GM23338 (cell line): ENCODE measurements at places on chromosomes 2 and 18. TPM values are rescaled to one million over a fixed set of nuclear protein-coding genes. Genes with fewer than 3 reads are reported as not detected.

DNA sequence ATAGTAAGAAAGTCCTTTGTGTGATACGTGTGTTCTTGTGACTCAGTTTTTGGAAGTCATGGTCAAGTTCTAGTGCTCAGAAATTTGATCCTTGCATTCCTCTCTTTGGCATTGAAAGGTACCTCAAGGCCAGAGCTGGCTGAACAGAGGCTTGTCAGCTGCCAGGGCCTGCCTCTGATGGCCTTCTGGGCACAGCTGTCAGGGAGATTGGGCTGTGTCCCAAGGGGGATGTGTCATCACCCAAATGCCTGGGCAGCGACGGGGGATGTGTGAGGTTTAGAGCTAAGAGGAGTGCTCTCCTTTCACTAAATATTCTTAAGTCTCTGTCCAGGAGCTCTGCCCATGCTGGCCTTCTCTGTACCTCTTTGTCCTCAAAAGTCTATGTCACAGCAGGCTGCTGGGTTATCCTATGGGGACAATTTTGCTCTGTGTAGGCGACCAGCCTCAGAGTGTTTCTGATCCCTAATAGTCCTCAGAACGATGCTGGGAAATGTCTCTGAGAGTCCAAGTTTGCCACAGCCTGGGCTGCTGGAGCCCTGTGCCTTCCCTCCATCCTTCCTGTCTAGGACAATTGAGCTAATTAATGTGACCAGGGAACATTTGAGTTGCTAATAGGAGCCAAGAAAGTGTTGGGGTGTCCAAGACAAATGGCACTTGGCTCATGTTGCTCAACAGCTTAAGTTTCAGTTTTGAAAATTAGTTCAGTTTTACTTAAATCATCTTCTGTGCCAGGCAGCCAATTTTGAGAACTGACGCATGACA, 115.4 kb upstream of the ZNF521 start:
- DNase-seq, result no peak

DNA sequence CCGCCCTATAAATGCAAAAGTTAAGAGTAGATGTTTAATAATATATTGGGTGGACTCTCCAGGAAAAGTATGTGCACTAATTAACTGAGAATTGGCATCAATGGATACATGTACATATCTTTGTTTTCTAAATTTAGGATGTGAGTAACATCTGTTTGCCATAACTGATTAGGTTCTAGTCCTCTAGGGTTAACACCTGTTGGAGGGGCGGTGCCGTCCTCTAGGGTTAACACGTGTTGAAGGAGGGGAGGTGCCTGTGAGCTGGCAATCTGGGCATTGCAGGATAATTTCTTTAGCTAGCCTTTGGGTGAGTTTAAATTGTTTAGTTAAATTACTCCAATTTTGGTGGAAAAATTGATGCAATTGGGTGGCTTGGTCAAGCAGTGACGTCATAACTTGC, 30.9 kb downstream of the HTR2B start:
- no peak for DNase-seq

- no peak for DNase-seq
Measured at GRCh38 chr2:191481305-191482070, 196.4 kb upstream of the NABP1 start.

RTP5 gene
- not detected in 2 replicates for polyA plus RNA-seq

METTL5 gene
- 220 and 233 TPM in 2 replicates for polyA plus RNA-seq

DNA sequence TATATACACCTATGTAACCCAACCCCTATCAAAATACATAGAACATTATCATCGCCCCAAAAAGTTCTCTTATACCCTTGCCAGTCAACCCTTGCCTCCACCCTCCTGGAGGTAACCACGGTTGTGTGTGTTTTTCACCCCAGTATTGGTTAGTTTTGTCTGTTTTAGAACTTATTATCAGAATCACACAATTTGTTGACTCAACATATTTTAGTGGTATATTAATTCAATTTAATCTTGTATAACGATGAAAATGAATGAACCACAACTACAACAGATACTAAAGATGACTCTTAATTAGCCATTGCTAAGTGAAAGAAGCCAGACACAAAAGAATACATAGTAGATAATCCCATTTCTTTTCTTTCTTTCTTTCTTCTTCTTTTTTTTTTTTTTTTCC, 19.3 kb downstream of the ACOXL start:
- DNase-seq, result no peak

- no peak for DNase-seq
Measured at GRCh38 chr2:9914384-9915065, 37.0 kb upstream of the GRHL1 start.

DNA sequence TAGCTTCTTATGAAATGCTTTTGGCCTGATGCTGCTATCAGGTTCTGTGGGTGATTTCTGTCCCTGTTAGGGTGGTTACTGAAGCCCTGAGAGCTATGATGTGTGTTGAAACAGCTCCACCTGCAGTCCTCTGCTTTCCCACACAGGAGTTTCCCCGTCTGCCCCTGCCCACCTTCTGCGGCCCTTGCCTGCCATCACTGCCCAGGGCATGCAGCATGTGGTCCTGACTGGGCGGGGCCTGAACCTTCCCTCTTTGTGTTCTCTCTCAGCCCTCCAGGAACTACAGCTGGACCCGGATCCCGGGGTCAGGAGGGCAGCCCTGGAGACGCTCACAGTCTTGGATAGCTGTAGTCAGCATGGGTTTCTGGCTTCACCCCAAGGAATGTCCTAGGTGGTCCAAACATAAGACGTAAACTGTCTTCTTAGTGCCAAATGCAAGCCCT, 21.4 kb downstream of the HJURP start:
- peak; percentile 87 for DNase-seq

GRCh38 chr18:50819027-50819727, 639 bp downstream of the MRO start:
- DNase-seq, result peak; percentile 90
